H1 (cell line): ENCODE measurements at places on chromosomes 7 and 10. TPM values are rescaled to one million over a fixed set of nuclear protein-coding genes. Genes with fewer than 3 reads are reported as not detected.

ZNF138 gene
- 4.5 and 7.5 TPM in 2 replicates for polyA plus RNA-seq

PRSS2 gene
- polyA plus RNA-seq = not detected in 2 replicates

SPDYE18 gene
- not detected in 2 replicates for polyA plus RNA-seq

MAGI2 gene
- 5.2 and 6.0 TPM in 2 replicates for polyA plus RNA-seq

COL13A1 gene
- polyA plus RNA-seq = 2.6 and 3.7 TPM in 2 replicates
